ENCODE measurements at places on chromosomes 3 and 15.
A peak's percentile ranks its signal among the peaks of the same experiment; 100 is the strongest.

GRCh38 chr3:5019411-5020241, 40.4 kb downstream of the BHLHE40 start:
- DNase-seq = no peak

DNA sequence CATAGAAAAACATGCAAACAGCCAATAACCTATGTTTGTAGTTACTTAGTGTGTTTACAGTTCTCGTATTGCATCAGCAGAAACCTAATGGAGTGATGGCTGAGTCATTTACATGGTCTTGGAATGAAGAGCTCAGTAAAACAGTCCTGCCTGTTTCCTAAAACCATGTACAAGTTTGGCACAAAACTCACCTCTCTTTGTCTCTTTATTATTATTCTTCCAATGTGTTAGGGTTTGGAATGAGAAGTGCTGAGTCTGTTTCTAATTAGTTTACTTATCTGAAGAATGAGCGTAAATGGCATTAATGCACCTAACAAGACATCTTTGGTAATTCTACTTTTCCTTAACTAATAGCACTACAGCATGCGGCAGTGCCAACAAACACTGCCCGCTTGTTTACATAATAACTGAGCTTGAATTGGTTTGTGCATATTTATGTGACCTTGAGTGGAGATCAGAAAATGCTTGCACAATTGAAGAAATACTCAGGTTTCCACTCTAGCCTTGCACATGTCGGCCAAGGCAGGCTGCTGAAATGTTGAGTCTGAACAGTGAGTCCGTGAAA, 385.4 kb upstream of the SEMA6D start:
- DNase-seq = peak; percentile 45

DNA sequence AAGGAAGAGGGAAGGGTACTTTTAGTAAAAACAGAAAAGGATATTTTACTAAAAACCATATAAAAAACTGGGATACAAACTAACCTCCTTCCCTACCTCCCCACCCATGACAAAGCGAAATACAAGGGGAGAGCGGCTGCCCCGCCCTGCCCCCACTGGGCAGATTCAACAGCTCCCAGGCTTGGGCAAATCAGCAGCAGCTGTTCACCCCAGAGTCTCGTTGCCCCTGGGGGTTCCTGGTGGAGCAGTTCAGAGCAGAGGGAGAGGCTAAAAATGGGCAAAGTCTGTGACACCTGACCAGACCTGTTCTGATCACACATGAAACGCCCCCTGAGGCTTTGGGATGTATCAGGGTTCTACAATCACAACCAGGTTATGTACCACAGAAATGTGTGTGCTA, 2.5 kb upstream of the ETFA start:
- no peak for DNase-seq

- DNase-seq = no peak
Observed at GRCh38 chr15:69902414-69903062, 195.2 kb downstream of the TLE3 start.

- peak; percentile 48 for DNase-seq
Observed at GRCh38 chr3:141240687-141241615, 9.3 kb downstream of the PXYLP1 start.

GRCh38 chr15:65183865-65184159, 1.3 kb downstream of the CLPX start:
- DNase-seq = no peak

- no peak for DNase-seq
Observed at GRCh38 chr3:30035935-30036567, 570.4 kb upstream of the TGFBR2 start.

DNA sequence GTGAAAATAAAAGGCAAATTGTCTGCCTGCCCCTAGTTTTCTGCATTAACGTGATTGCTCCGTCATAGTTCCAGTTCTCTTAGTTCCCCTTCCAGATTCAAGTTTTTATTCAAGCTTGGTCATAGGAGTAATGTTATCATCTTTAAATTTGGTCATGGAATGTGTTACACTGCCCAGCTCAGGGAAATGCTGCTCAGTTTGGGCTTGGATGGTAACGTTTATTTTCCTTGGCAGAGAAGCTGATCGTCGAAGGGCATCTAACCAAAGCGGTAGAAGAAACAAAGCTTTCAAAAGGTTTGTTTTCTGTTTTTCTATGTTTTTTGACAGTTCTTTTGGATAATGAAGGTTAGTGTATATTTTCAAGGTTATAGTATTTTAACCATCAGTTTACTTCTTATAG, 118.4 kb upstream of the FLNB start:
- no peak for DNase-seq

DNA sequence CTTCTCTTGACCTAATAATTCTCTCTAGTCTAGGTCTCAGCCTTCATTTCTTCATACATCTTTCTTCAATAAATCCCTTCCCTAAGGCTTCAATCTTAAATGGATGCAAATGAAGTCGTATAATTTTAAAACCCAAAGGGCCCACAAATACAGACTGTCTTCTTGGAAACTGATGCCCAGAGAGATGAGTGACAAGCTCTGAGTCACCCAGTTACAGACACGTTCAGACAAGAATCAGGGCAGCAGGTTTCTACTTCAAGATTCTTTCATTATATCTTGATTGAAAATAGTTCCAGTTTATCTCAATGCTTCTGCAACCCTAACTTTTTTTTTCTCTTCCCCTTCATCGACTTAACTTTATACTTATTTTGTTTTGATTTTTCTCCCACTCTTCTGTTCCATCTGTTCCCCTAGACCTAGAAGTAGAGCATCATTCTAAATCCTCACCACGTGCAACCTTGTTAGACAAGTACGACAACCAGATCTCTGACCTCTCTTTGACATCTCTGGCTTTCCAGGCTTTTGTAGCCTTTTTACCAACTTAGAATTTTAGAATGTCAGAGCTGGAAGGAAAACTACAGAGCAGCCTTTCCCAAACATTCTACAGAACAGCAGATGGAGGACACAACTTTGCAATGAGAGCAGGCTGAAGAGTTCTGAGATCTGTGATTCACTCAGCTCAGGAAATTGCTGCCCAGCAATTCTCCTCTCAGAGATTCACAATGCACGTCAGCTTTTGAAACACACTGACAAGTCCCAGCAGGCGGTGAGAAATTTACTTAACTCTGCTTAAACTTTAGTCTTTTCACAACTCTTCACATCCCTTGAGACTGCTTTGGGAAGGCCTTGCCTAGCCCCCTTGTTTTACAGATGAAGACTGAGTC, 25.3 kb downstream of the NCEH1 start:
- DNase-seq = no peak

GRCh38 chr3:100875239-100875638, 118.0 kb downstream of the ABI3BP start:
- DNase-seq = peak; percentile 57

All from fibroblast of skin of left quadriceps (primary cell).